ENCODE measurements at places on chromosomes 2 and 18.

DNA sequence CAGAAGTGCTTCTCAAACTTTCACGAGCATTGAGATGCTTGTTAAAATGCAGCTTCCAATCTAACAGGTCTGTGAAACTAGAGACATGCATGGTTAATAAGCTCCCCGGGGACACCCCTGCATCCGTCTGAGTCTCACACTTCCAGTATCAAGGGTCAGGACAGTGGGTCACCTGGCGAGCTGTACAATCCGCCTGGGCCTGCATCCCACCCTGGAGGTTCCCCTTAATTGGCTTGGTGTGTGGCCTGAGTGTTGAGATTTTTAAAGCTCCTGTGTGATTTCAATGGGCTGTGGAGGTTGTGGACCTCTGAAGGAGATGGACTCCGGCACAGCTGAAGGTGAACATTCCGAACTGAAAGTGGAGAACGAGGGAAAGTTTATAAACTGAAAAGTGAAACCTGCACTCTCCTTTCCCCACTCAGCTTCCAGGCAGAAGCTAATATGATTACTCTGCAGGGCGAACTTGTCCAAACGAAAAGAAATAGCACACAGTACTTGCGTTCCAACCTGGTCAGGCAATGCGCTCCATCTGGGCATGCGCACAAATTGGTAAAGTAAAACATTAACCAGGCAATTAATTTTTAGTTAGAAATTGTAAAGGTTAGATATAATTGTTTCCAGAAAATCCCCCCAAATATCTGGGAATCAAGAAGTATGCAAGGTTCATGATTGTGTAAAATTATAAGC is 191.7 kb upstream of the ALKAL2 start:
- no peak for DNase-seq

- DNase-seq = no peak
Observed at GRCh38 chr2:42336361-42336965, 24.6 kb downstream of the COX7A2L start.

DNA sequence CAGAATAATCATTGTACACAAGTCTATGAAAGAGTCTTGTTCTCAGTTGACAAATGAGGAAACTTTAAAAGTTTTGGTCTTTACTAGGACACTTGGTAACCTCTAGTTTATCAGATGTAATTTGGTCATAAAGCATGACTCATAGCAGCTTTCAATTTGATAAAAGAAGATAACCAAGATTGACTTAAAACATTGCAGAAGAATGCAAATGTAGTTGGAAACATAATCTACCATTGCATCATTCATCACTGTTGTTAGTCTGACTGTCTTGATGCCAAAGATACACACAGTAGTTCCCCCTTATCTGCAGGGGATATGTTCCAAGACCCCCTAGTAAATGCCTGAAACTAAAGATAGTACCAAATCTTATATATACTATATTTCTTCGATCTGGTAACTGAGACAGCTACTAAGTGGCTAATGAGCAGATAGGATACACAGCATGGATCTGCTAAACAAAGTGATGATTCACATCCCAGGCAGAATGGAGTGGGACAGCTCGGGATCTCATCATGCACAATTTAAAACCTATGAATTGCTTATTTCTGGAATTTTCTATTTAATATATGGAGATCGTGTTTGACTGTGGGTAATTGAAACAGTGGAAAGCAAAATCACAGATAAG is 131.4 kb upstream of the CCDC68 start:
- DNase-seq = no peak

- DNase-seq = peak; percentile 51
Observed at GRCh38 chr2:127673291-127674069, 1.9 kb downstream of the LIMS2 start.

DNA sequence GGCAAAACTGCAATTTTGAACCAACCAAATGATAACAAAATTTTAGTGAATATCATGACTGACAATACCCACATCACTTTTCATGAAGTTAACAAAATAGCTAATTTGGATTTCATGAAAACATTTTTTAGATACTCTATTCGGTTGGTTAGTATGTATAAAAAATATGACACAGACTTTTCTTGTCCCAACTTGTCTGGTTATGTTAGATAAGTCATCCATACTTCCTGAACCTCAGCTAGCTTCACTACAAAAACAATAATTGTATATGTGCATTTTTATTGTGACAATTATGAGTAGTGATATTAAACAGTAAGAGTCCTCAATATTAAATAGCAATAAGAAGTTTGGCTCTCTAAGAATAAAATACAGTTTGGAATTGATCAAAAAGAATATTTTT is 408.1 kb upstream of the DSEL start:
- no peak for DNase-seq

- no peak for DNase-seq
Observed at GRCh38 chr2:26623541-26624495, 17.3 kb downstream of the CIB4 start.

DNA sequence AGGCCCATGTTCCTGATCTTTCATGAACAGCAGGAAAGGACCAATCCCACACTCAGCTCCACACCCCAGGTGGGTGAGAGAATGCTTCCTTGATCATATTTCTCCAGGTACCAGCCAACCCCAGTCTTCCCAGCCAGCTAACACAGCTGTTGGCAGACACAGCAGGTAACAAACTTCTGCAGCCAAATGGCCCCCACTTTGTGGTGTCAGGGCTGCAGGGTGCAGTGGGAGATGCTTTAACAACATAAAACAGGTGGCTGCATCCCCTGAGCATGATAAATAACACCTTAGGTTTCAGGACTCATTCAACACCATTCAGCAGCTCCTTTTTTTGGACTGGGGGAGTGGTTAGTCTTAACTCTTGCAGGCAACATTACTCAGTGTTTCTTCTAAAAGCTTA is 76.7 kb upstream of the ACAA2 start:
- no peak for DNase-seq

DNA sequence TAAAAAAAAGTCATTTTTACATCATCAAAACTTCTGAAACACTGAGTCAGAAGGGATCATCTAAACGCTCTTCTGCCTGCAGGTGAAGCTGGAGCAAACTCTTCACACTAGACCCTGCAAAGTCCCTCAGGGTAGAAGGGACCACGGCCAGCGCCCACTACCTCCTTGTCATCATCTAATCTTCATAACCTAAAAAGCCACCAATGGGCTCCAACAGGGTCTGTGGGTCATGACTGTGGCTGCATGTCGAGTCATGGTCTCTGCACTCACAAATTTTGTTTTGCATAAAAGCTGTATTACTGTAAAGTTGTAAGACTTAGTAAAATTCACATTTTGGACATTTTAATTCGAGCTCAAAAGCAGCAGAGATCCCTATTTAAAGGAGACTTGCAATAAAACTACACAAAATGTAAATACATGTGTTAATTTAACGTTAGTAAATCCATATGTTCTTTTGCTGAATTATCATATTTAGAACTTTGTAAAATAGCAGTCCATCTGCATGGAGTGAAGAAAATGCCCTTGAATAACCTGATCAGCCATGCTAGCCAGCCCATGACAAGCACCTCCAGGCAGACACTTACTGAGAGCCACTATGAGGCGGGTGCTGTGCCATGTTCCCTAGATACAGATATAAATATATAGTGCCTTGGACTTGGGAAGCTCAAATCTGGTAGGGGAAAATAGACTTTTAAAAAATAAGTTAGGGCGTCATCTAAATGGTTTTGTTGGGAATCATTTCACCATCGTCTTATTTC is 437.2 kb upstream of the LYPD1 start:
- no peak for DNase-seq

DNA sequence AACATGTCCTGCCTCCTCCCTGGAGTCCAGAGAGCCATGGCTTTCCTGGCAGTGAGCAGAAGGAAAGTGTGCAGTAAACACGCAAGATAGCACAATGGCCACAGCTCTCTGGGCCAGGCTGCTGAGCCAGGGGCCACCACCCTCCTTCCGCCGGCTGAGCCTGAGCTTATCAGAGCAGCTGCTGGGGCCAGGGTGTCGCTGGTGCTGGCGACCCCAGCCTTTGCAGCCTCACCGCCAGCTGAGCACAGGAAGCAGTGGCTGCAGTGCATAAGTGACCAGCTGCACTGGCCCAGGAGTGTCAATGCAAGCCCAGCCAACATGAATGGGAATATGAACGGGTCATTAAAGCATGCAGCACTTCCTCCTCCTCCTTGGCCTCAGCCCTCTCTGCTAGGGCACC is 172.0 kb downstream of the ZFP36L2 start:
- no peak for DNase-seq

- DNase-seq = peak; percentile 20
Observed at GRCh38 chr2:20229322-20230113, 4.6 kb upstream of the SDC1 start.

DNA sequence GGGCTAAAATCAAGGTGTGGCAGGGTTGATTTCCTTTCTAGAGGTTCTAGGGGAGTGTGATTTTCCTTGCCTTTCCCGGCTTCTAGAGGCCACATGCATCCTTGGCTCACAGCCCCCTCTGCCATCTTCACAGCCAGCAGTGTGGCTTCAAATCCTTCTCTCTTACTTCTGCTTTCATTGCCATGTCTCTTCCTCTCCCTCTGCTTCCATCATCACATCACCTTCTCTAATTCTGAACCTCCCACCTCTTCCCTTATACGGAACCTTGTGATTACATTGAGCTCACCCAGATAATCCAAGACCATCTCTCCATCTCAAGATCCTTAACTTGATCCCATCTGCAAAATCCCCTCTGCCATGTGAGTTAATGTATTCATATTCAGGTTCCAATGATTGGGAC is 56.2 kb upstream of the RMDN2 start:
- no peak for DNase-seq

- no peak for DNase-seq
Observed at GRCh38 chr2:37205689-37206341, 9.5 kb downstream of the CEBPZOS start.

GRCh38 chr2:208713066-208713745 is 306.6 kb downstream of the PTH2R start:
- DNase-seq = no peak

DNA sequence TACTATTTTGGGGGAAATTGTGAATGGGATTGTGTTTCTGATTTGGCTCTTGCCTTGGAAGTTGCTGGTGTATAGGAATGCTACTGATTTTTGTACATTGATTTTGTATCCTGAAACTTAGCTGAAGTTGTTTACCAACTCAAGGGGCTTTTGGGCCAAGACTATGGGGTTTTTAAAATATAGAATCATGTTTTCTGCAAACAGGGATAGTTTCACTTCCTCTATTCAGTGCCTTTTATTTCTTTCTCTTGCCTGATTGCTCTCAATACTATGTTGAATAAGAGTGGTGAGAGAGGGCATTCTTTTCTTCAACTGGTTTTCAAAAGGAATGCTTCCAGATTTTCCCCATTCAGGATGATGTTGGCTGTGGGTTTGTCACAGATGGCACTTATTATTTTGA is 1383.8 kb upstream of the ACVR2A start:
- DNase-seq = no peak

DNA sequence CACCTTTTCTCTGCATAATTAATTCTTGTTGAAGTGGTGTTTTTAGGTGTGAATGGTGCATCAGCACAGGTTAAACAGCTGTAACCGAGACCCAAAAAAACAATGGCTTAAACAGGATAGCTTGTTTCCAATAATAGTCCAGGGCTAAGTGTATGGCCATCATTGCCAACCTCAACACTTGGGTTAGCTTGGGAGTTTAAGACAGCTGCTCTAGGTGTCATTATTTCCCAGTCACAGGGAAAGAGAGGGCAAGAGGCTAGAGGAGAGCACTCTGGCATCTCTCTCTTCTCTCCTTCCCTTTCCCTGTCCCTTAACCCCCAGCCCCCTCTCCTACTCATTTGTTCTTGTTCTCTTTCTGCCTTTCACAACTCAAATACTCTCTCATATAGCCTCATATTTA is 21.1 kb downstream of the BIRC6 start:
- no peak for DNase-seq

DNA sequence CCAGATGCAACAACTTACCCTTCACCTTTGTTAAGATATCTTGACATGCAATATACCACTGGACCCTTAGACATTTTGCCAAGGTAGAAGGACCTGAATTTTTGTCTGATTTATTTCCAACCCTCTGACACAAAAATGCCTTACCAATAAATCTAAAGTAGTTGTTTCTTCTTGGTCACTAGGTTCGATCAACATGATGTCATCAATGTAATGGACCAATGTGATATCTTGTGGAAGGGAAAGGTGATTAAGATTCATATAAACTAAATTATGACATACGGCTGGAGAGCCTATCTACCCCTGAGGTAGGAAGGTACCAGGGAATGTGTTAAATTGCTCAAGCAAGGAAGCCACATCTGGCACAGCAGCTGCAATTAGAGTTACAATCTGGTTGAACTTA is 67.7 kb upstream of the SERPINE2 start:
- no peak for DNase-seq

- no peak for DNase-seq
Observed at GRCh38 chr2:118049816-118050140, 35.9 kb upstream of the CCDC93 start.

GRCh38 chr18:67665266-67665665 is 148.7 kb upstream of the DSEL start:
- DNase-seq = no peak

DNA sequence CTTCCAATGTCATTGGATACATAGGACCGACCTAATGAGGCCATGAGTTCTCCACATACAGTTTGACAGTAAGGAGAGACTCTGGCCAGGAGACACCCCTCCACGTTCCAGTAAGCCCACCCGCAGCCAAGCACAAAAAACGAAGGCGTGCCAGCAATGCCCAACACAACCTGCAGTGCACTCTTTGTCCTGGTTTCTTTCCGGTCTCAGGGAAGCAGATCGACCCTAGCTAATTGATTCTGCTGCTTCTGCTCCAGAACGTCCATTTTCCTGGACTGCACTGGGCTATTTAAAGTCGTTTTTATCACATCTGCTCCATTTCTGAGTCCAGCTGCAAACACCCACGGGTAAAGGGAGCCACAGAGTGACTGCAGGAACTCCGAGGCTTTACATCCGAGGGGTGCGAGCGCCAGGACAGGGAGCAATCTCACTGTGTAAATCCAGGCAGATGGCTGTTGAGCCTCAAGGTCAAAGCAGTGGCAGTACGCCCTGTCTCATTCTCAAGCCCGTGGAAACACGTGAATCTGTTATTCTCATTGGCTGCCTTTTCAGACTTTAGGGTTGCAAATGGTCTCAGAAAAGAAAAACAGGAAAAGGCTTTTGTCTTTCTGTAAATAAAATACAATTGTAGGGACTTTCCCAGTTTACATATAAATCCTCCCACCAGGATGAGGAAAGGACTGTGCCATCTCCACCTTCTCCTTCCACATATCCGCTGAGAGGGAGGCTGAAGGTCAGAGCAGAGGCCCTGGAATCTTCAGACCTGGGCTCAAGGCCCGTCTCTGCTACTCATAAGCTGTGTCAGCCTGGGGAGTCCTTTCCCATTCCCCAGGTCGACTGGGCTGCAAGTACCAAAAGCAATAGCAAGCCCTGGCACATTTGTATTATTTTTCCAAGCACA is 40.7 kb downstream of the TMEM163 start:
- DNase-seq = no peak

DNA sequence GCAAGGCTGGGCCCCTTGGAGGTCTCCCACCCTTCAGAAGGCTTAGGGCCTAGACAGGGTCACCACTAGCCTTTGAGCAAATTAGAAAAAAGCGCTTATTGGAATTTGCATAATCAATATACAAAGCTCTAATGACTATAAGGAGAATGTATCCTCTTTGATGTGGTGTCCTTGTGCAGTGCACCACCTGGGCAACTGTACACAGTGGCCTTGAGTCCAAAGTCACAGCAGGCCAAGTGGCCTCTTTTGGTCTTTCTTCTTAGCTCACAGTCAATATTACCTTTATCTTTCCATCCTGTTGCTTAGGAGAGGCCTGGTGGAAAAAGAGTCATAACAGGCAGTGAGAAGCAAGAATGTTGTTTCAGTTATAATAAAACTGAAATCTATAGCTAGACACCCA is 19.7 kb upstream of the ST3GAL5 start:
- no peak for DNase-seq

- DNase-seq = no peak
Observed at GRCh38 chr2:206011018-206011614, 74.9 kb downstream of the INO80D start.
